Activated CD4-positive, alpha-beta T cell treated with anti-CD3 and anti-CD28 coated beads for 1 hour (primary cell): ENCODE measurements at places on chromosomes 3 and 15.

DNA sequence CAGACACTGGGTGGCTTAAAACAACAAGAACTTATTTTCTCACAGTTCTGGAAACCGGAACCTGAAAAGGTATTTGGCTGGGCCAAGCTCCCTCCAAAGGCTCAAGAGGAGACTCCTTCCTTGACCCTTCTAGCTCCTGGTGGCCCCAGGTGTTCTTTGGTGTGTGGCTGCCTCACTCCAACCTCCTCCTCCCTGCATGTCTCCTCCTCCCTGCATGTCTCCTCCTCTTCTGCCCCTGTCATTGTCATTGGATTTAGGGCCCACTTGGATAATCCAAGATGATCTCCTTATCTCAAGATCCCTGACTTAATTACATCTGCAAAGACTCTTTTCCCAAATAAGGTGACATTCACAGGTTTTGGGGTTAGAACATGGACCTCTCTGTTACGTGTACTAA, 69.8 kb upstream of the MFGE8 start:
- no peak for DNase-seq

- DNase-seq = no peak
Observed at GRCh38 chr3:79018671-79019136, 749.1 kb downstream of the ROBO1 start.

DNA sequence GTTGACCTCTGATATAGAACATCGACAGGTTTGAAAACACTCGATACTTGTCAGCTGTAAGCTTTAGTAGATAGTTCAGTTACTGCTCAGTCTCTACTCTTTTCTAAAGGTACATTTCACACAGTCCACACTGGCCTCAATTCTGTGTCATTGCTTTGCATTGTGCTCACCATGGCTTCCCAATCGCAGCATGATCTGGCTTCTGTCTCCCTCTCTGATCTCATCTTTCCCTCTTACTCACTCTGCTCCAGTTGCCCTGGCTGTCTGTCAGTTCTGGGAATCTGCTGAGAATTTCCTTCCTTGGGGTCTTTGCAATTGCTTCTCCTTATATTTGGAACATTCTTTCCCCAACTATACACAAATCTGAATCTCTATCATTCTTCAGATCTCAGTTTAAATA, 80.6 kb downstream of the GTF2E1 start:
- no peak for DNase-seq

GRCh38 chr15:94670438-94671034, 439.2 kb downstream of the MCTP2 start:
- DNase-seq = no peak

DNA sequence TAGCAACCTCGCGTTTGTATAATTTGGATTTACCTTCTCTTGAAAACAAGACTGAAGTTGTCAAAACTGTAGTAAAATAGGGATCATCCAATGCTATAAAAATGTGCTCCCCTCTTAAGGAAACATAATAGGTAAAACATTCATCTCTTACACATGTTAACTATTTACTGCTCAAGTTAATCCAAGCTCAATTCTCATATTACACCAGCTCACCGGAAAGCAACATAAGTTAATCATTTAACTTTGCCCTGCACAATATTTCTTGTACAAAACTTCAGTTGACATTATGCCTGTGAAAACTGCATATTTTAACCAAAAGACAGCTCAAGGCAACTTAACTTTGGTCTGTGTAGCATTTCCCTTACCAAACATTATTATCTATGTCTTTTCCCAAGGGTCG, 634.2 kb downstream of the NAALADL2 start:
- DNase-seq = no peak
